ENCODE measurements at places on chromosomes 6 and 20.

DNA sequence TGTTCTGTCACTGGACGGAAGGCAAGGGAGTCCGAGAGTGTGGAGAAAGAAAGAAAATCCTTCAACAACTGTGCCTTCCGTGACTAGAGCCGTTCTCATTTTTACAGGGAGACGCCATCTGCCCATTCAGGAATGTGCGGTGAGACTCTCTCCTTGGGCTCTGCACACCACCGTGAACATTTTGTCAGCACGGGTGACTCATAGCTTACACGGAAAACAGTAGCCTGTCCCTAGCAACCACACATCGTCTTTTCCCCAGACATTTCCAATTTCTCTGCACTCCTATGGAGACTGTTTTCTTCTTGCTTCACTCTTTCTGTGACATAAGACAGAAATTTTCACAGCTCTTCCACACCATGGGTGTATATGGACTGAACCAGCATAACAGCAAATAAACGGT, 55.1 kb downstream of the TBXT start:
- no peak for DNase-seq

DNA sequence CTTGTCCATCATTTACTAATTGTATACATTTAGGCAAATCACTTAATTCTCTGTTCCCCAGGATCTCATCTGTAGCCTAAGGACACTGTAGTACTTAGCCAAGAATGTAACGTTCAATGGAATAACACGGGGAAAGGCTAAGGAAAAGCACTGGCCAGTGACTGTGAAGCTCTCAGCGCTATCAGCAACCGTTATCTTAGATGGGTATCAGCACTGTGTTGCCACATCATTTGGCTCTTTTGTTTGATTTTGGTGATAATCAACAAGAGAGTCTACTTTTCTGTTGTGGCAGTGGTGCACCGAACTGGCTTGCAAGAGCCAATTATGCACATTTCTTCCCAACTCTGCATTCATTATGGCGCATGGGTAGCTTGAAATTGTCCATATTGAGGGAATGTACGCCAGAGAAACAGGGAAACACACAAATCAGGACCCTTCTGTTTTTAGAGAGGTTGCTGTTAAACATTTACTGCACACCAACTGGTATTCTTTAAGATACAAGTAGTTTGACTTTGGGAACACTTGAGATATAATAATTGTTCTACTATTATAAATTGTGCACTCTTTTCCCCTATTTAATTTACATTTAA, 93.7 kb upstream of the C6orf118 start:
- DNase-seq, result no peak

- no peak for DNase-seq
Observed at GRCh38 chr6:73680289-73680918, 15.6 kb upstream of the CD109 start.

GRCh38 chr20:49866051-49866450, 49.3 kb downstream of the SPATA2 start:
- no peak for DNase-seq

GRCh38 chr6:82013561-82014530, 233.7 kb downstream of the IBTK start:
- no peak for DNase-seq

DNA sequence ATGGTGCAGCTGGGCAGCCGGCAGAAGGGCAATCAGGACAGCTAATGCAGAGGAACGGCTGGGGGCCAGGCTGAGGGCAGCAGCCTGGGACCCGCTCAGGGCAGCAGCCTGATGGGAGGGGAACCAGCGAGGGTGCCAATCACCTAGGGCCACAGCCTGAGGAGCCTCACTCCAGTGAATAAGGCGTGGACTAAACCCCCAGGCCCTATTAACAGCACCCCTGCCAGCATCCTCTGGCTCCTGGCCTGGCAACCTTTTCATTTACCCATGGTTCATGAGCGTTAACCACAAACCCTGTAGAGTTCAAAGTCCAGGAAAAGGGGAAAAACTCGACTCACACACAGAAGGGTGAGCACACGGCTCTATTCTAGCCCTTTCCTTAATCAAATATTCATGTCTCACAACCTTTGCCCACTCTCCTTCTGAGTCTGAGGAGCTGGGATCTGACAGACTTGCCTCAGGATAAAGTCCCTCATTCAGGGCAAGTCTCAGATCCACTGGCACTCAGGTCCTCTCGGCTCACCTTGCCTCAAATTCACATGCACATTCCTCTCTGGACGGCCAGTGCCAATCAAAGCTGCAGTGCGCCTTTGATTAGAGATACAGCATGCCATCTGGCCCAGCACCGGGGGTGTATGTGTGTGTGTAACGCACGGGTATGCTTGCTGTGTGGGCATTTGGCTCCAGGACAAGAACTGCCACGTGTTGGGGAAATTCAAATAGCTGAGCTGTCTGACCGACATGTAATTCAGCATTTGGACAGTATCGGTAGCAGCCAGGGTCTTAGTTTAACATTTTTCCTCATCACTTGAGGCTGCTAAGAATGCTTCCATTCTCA, 86.9 kb upstream of the TRAF3IP2 start:
- DNase-seq, result no peak

DNA sequence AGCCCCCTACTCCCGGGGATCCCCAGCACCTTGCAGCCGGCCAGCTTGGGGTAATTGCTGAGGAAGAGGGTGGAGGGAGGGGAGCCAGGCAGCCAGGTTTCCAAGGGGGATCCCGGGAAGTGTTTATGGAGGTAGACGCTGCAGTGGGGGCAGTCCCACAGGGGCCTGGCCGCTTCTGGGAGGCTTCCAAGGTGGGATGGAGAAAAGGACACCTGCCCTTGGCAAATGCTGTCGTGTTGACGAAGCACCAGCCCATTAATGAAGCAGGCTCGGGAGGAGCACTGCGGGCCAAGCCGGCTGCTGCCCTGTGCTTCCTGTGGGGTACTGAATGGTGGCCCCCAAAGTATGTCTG, 82.4 kb downstream of the TMEM242 start:
- DNase-seq, result no peak

GRCh38 chr6:20292905-20293304, 80.6 kb upstream of the MBOAT1 start:
- DNase-seq, result no peak

All from suppressor macrophage (primary cell).